ENCODE measurements at places on chromosomes 3 and 15. TPM values are rescaled to one million over a fixed set of nuclear protein-coding genes. Genes with fewer than 3 reads are reported as not detected.

GRCh38 chr3:46575577-46576222 is 9.6 kb upstream of the LRRC2 start:
- no peak for DNase-seq

- peak; percentile 4 for DNase-seq
Measured at GRCh38 chr3:122498152-122498551, 16.6 kb downstream of the KPNA1 start.

GRCh38 chr3:100400419-100400779 is 490 bp downstream of the TOMM70 start:
- DNase-seq, result no peak

The CFAP100 gene
- not detected for total RNA-seq

The SLC15A2 gene
- total RNA-seq, result 4.7 TPM

GRCh38 chr15:38053205-38053604 is 118.8 kb downstream of the TMCO5A start:
- peak; percentile 52 for DNase-seq

DNA sequence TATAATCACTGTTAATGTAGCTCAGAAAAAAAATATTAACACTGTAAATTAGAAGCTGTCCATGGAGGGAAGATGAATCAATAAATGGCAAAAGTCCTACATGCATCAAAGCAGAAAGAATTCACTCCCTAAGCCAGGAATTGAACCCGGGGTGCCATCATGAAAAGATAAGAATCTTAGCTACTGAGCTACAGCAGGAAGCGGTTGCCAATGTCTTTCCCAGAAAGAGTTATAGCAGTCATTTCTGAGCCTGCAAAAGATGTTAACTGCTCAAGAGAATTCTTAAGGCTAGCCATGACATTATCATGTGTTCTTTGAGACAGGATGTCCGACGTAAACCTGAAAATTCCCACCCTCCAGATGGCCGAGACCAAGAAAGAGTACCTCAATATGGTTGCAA is 47.4 kb upstream of the MKRN3 start:
- no peak for DNase-seq

DNA sequence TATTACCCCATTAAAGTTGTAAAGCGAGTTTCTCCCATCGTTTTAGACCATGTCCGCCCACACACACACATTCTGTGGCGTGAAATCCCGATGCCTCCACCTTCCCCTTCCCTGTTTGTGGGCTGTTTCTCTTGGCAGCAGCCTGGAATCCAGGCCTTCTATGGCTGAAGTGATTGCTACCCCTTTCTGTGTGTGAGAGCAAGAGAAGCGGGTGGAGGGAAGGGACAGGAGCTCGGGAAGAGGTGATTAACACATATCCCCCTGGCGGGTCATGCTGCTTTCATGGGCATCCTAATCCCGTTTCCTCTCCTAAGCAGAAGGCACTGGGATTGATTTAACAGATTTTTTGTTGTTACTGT is 283.8 kb upstream of the RGMA start:
- no peak for DNase-seq

DNA sequence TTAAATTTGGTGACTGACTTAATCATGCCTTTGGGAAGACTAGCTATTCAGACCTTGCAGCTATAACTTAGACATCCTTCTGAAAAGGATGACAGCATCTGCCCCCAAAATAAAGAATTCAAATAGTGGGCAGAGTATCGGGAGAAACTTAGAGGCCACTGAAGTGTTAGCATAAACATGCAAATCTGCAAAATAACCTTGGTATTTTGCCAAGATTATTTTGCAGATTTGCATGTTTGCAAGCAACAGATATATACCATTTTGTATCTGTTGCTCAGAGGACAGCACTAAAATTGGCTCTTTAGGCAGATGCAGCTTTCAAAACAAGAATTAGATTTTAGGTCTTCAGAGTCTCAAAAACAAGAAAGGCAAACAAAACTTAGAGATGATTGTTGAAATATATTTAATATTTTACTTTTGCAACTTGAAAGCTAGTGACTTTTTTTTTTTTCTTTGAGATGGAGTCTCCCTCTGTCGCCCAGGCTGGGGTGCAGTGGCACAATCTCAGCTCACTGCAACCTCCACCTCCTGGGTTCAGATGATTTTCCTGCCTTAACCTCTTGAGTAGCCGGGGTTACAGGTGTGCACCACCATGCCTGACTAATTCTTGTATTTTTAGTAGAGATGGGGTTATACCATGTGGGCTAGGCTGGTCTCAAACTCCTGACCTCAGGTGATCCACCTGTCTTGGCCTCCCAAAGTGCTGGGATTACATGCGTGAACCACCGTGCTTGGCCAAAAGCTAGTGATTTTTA is 47.8 kb downstream of the KBTBD8 start:
- no peak for DNase-seq

DNA sequence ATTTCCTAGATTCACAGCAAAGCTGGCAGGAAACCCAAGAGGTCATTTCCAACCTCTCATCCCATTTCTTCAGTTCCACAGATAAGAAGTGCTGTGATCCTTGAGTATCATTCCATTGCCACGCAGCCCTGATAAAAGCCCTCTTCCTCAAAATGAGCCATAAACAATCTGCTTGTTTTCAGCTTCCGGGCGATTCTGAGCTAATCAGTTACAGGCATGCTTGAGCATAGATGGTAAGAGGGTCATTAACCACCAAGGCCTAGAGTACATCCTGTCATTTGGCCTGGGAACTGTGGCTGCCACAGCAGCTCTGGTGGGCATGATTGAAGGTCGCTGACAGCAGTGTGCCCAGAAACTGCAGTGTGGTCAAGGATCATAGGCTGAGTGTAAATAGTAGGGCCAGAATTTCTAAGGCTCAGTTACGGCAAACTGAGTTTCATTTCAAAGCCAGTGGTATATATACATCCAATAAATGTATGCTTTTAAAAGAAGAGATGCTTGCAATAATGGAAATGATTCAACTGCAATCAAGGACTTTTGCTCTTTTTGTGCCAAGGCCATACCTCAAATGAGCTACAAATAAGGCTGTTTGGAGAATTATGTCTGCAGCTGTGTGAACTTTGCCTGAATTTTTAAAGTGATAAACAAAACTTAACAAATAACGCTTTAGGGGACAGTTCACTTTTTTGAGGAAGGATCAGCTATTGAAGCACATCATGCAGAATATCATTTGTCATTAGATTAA is 47.3 kb downstream of the P3H2 start:
- DNase-seq, result peak; percentile 98

DNA sequence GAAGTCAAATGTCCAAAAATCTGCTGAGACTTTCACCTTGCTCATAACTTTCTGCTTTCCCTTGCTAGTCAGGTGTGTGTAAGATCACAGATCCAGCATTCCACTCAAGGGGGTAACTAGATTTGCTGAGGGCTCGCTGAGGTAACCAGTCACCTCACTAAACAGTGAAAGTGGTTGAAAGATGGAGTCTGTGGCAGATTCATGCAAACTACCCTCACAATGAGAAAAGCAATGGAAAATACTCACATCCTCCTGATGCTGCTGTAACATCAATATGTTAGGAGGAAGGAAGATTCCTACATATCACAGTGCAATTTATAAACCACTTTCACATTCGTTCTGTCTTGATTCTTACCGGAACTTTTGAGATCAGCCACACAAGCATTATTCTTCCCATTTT is 174.3 kb upstream of the BCL6 start:
- DNase-seq, result no peak

GRCh38 chr3:46087871-46088270 is 60.6 kb upstream of the XCR1 start:
- DNase-seq, result peak; percentile 56

The IGF2BP2 gene
- total RNA-seq, result 33.5 TPM

DNA sequence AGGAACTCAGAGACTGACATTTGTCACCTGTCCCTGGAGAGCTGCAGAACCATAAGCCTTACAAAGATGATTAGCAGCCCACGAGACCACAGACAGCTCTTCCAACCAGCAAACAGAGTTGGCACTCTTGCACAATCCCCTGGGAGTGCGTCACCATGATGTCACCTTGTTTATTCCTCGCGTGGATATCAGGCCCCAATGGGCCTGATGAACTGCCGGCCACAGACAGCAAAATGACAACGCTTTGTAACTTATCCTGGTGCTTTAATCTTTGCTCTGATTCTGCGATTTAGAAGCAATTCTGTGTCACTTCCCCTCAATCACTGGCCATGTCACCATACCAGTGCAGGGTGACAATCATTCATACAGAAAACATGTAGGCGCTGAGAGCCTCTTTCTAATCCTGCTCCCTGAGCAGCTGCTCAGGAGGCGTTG is 89.2 kb downstream of the TAMM41 start:
- DNase-seq, result no peak

GRCh38 chr15:99556011-99556410 is 9.8 kb upstream of the MEF2A start:
- no peak for DNase-seq

DNA sequence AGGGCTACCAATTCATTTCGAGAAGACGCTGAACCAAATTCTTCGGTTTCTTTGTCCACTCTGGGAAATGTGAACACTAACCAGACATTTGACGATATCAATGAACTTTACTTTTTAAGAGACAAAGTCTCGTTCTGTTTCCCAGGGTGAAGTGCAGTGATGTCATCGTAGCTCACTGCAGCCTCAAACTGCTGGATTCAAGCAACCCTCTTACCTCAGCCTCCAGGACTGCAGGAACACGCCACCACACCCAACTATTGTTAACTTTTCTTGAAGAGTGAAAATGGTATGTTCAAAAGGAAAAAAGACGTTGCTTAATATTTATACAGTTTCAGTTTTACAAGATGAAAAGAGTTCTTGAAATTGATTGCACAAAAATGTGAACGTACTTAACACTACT is 30.6 kb downstream of the MB21D2 start:
- peak; percentile 84 for DNase-seq

GRCh38 chr3:101117465-101117864 is 124.2 kb upstream of the ABI3BP start:
- DNase-seq, result no peak

- DNase-seq, result no peak
Measured at GRCh38 chr3:100665230-100665629, 44.1 kb upstream of the TFG start.

The PCSK6 gene
- 11.0 TPM for total RNA-seq

The SYNPR gene
- total RNA-seq, result not detected

DNA sequence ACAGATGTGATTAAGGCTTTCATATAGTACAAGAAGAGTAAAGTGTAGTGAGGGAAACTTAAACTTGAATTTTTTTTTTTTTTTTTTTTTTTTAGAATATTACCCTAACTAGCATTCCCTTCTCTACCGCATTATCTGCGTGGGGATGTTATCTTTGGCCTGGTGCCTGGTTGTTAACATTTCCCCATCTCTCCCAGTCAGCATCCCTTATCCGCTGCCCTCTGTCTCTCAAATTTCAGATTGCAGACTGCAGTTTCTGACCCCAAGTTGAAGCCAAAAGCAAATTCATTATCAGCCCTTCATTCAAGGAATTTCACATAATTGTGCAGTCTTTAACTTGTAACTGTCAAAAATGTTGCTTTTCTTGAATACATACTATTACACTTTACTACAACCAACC is 353.0 kb downstream of the PLOD2 start:
- DNase-seq, result peak; percentile 13

The MYZAP gene
- 1.7 TPM for total RNA-seq

GRCh38 chr3:129940086-129940485 is 34.4 kb upstream of the TRH start:
- peak; percentile 57 for DNase-seq

DNA sequence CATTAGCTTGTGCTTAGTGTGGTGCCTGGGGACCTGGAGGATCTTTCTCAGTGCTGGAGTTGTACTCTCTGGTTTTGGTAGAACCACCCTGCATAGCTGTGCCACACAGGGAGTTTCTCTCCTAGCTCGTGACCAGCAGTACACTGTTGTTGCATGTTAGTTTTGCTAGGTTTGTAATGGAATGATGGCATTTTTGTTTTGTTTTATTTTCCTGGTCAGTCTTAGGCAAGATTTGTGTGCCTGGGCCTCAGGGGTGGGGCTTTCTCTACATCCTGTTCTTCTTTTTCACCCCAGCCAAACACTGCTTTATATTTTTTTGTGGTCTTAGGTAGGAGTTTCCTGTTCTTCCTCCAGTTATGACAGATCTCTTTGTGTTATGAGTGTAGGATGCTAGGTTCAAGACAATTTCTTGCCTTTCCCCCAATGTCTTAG is 534.5 kb upstream of the KCNMB2 start:
- no peak for DNase-seq

DNA sequence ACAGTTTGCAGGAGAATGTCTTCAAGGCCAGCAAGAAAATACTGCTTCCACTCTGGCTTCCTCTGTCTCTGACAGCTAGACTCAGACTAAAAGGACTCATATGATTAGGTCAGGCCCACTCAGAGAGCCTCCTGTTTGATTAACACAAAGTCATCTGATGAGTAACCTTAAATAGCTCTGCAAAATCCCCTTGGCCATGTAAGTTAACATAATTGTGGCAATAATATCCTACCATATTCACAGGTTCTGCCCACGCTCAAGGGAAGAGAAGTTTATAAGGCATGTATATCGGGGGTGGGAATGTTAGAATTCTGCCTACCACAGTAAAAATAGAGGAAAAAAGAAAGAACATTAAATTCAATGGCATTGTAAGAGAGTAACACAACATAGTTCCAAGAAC is 20.6 kb upstream of the HHATL start:
- no peak for DNase-seq

The CGNL1 gene
- total RNA-seq, result 6.9 TPM

DNA sequence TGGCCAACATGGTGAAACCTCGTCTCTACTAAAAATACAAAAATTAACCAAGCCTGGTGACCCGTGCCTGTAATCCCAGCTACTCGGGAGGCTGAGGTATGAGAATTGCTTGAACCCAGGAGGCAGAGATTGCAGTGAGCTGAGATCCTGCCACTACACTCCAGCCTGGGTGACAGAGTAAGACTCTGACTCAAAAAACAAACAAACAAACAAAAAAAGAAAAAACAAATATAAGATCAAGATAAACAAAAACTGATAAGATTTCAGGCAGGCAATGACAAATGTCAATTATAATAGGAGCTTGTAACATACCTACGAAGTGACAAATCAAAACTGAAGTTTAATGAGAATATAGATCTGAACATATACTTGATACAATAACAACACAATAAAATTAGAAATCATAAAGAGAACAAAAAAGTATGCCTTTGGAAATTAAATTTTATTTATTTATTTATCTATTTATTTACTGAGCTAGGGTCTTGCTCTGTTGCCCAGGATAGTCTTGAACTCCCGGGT is 70.4 kb downstream of the FAIM start:
- no peak for DNase-seq

The ACAN gene
- under 0.01 TPM for total RNA-seq

DNA sequence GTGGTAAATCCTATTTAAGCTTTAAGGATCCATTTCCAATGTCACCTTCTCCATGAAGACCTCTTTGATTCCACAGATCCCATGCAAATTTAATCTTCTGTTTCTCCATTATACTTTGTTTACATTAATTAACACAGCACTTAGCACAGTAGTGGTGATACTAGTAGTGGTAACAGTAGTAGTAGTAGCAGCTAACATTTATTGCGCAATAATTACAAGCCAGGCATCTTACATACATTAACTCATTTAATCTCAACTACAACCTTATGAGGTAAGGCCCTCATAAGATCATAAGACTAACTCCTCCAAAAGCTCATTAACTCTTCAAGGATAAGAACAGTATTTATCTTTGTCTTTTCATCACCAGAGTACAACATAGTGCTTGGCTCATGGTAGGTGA is 54.8 kb upstream of the FSIP1 start:
- DNase-seq, result no peak

The ANXA2 gene
- total RNA-seq, result 3,594 TPM
